NCI-H1930 (cell line): ENCODE measurements at places on chromosomes 5 and 9.

GRCh38 chr9:135281791-135282737 is 194.6 kb downstream of the OLFM1 start:
- DNase-seq, result no peak

DNA sequence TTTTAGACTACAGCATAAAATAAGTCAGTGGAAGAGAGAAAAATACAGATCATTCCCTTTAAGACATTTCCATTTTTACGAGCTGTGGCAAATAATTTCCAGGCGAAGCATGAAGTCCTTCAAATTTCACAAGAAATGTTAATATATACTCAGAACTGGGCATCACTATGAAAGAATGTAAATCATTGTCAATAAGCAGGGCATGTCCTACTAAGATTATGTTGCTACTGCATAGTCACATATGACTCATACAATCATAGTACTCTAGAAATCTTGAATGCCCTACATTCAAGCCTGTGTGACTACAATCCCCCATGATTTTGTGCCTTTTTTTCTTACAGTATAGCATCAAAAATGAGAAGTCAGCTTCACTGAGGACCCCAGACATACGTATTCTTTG is 485.2 kb upstream of the FTMT start:
- no peak for DNase-seq

GRCh38 chr5:112681481-112681908 is 56.2 kb upstream of the APC start:
- DNase-seq, result no peak

- DNase-seq, result peak; percentile 85
These were observed 107.7 kb downstream of the TENT4A start for GRCh38 chr5:6820851-6821479.

GRCh38 chr5:151115272-151115905 is 34.6 kb upstream of the TNIP1 start:
- no peak for DNase-seq

GRCh38 chr5:177176175-177176711 is 42.7 kb downstream of the NSD1 start:
- no peak for DNase-seq

DNA sequence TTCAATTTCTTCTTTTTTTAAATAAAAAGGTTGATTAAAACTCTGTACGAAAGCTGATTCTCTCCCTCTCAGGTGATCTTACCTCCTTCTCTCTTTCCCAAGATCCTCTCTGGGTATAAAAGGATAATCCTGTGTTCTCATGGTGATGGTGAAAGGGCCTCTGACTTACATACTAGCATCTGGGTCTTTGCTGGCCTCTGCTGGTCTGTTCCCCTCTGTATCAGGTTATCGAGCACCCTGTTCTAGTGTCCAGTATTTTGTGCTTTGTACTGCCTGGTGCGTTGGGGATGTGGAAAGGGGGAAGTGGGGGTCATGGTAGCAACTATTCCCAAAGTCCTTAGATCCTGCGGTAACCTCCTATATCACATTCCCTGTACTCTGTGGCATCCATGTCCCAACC is 328.9 kb downstream of the NR2F1-AS1 start:
- no peak for DNase-seq

GRCh38 chr5:75277463-75277862 is 40.8 kb upstream of the ANKRD31 start:
- peak; percentile 23 for DNase-seq

DNA sequence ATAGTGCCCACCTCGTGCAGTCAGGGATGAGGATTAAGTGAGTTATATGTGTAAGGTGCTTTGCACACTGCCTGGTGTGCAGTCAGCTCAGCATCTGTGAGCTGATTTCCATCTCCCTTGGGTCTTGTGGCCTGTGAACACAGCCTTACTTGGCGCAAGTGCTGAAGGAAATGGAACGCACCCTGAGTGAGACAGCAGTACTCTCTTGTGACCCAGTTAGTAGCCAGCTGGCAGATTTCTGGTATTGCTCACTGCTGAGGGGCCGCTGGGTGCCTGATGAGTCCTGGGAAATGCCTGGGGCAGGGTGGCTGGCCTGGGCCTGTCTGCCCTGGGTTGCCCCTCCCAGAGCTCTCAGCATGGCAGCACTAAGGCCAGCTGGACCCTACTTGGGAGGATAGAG is 90.9 kb upstream of the BOD1 start:
- no peak for DNase-seq

DNA sequence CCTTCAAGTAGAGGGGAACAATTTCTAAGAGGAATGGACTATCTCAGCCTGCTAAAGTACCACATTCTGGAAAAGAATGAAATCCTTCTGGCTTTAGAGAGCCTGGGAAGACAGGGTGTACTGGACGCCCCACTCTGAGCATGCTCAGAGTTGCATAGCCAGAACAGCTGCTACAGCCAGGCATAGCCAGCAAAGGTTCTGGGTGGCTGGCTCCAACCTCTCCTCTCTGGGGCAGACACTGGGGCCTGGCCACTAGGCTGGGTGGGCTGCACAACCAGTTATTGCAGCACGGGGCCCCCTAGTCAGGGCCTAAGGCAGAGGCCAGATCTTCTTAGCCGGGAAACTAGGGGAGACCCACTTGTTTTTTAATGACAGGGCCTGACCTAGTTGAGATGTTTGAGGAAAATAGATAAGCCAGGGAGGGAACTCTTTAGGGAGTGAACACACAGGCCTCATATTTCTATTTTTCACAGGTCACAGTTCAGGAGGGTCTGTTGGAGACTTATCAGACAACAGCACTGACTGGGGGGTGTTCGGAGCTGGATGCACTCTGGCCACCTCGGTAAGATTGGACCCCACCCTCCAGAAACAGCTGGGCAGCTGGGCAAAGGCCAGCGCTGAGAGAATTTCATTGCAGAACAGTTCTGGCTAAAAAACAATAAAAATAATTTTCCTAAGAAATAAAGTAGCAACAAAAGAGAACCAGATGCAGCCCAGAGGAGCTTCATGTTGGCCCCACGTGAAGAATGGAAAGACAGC is 142.9 kb downstream of the LPAR1 start:
- DNase-seq, result no peak

DNA sequence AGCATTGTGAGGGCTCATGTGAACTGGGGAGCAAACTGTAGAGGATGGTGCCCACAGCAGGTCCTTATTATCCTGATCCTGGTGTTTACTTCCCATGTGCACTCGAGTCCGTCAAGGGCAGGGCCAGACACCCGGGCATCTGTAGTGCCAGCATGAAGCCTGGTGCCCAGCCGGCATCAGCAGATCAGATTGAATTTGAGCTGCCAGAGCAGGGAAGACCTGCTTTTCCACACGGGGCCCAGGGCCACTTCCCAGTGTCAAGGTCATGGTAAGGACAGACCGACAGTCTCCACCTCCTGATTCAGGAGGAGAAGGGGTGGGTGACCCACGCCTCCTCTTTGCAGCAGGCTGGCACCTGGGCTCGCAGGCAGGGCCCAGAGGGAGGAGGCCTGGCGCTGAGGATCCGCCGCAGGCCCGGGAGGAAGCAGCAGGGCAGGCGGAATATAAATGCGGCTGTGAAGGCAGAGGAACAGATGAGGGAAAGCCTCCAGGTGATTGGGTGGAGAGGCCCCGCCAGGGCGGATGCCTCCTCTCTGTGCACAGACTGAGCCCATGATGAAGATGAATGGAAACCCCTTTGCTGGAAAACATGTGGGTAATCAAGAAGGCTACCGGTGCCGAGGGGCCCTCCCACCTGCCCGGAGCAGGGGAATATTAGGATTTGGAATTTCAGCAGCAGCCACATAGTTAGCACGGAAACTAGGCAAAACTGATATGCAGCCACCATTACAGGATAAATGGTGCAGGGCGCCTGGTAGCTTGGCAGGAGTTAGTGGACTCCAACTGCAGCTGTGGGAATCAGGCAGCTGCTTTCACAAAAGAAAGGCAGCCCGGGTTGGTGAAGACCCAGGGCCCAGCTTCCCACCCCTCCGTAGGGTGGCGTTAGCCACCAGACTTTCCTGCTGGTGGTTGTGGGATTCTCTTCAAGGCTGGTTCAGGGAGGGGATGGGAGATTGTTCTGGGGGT is 114.9 kb downstream of the GAPVD1 start:
- no peak for DNase-seq

- no peak for DNase-seq
These were observed 32.7 kb downstream of the LNPEP start for GRCh38 chr5:96968614-96969013.

DNA sequence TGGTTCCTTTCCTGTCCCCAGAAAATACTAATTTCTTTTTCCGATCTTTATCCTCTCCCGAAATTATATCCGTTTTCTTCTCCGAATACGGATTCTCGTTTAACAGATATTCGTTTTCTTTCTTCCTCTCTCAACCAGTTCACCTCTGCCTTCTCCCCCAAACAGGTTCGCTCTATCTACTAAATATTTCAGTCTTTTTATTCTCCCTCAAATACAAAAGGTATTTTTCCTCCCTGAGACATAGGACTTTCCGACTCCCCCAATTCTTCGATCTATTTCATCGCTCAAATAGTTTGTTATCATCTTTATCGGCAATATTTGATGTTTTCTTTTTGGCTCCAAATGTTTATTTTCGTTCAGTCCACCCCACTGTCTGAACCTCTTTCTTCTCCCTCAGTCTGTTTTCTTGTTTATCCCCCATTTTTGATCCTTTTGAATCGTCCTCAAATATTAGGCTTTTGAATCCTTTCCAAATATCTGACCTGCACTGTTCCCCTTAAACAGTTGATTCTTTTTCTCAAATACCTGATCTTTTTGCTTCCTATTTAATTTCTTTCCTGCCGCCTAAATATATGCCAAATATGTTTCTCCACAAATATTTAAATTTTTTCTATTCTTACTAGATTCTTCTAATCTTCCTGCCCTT is 4.4 kb downstream of the PITX1 start:
- no peak for DNase-seq

GRCh38 chr5:172511952-172512351 is 57.6 kb upstream of the SH3PXD2B start:
- no peak for DNase-seq

- DNase-seq, result no peak
These were observed 4.0 kb upstream of the PRRC1 start for GRCh38 chr5:127513408-127513970.

DNA sequence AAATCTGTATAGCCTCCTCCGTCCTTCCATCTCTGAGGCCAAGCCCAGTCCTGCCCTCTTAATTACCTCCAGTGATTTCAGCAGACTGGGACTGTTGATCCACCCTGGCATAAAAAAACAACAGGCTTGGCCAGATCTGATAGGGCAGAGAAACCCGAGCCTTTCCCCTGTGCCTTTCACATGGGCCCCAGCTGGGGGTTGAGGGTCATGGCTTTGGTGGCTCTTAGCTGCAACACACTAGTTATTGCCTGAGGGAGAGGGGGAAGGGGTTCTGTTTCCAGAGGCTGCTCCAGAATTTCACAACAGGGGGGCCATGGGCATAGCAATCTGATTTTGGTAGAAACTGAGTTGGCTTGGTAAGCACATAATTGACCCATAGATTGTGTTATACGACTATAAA is 21.2 kb upstream of the PANK3 start:
- no peak for DNase-seq

DNA sequence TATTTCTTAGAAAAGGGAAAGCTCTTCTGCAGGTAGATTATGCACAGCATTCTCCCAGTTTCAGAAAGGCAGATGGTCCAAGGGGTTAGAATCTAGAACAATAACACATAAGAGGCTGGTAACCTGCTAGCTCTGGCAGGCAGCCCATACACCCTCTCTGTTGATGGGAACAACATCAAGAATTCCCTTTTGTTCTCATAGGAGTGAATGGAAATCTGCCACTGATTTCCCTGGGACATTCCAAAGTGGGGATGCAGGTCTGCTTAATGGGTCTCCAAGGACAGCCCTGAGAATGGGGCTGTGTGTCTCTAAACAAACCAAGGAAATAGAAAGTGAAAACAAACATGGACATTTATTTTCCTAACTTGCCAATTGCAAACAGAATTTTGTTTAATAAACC is 456.8 kb downstream of the EBF1 start:
- DNase-seq, result no peak

DNA sequence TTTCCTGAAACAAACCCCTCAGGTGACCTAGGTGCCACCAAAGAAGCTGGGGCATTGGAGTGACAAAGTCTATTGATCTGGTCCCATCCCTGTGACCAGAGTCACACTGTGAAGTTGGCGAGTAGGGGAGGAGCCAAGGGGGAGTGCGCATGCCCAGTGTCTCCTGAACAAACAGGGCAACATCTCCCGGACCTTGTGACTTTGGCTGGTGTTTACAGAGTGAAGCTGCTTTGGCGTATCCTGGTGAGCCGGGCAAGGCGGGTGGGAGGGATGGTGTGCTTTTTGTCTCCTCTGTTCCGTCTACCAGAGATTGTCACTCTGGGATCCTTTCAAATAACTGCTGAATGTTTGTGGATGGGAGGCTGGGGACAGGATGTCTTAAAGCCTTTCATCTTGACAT is 204.5 kb downstream of the HSPA4 start:
- DNase-seq, result no peak

DNA sequence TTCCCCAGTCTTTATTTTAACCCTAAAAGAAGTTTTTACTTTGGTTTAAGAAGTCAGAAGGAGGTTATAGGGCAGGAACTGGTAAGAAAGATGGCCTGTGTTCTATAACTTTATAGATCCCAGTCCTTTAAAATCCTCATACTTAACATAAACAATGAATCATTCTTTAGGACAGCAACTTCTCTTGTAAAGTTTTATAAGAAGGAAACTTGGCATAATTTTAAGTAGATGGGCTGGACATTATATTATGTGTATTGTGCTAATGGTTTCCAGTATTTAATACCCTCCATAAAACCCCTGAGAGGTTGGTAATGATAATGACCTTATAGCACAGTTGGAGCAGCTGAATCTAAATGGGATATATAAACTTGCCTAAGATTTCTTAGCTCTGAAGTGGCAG is 247.2 kb downstream of the FAM170A start:
- no peak for DNase-seq

GRCh38 chr5:54959673-54960418 is 25.5 kb downstream of the ESM1 start:
- DNase-seq, result no peak

DNA sequence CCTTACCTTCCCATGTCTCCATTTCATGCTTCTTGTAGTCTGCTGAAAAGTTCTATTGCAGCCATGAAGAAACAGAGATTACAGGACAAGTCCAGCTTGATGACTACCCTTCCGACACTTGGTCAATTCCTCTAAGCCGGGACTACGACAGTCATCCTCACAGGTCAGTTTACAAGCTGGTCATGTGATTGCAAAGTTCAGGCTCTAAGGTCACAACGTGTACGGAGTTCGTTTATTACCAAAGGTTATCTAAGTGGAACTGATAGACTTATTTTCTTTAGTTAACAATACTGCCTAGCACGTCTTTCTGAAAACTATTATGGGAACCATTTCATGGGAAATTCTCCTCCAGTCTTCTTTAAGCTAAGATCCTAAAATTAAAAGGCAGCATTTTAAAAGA is 88.5 kb upstream of the NR5A1 start:
- DNase-seq, result no peak
